ENCODE measurements at places on chromosomes 3 and 15. TPM values are rescaled to one million over a fixed set of nuclear protein-coding genes. Genes with fewer than 3 reads are reported as not detected.

SUCNR1 gene
- total RNA-seq: not detected

ITIH4 gene
- 0.28 TPM for total RNA-seq

MCTP2 gene
- total RNA-seq: 8.6 TPM

ZNF654 gene
- 11.5 TPM for total RNA-seq

IGDCC3 gene
- under 0.01 TPM for total RNA-seq

RBPMS2 gene
- total RNA-seq: not detected

PDZRN3 gene
- 17.0 TPM for total RNA-seq

PLD1 gene
- total RNA-seq: 9.2 TPM

LARP6 gene
- 78.3 TPM for total RNA-seq

MCF2L2 gene
- under 0.01 TPM for total RNA-seq

GOLGA8M gene
- under 0.01 TPM for total RNA-seq

HIGD2B gene
- not detected for total RNA-seq

RETNLB gene
- not detected for total RNA-seq

RTP3 gene
- not detected for total RNA-seq

CCNB2 gene
- 57.2 TPM for total RNA-seq

PLCH1 gene
- not detected for total RNA-seq

PAQR5 gene
- total RNA-seq: 2.7 TPM

CCDC39 gene
- not detected for total RNA-seq

SLC12A1 gene
- total RNA-seq: not detected

ADCY5 gene
- total RNA-seq: 0.56 TPM

SKOR1 gene
- not detected for total RNA-seq

CD96 gene
- 0.28 TPM for total RNA-seq

SPTBN5 gene
- under 0.01 TPM for total RNA-seq

PRR20G gene
- not detected for total RNA-seq

SLC9C1 gene
- total RNA-seq: not detected

BNC1 gene
- total RNA-seq: 0.54 TPM

TFDP2 gene
- 23.7 TPM for total RNA-seq

FBXL22 gene
- total RNA-seq: 0.28 TPM

GOLGA6A gene
- not detected for total RNA-seq

TRPM1 gene
- 0.28 TPM for total RNA-seq

SPINK8 gene
- total RNA-seq: not detected

WDR53 gene
- 6.4 TPM for total RNA-seq

CHRNB4 gene
- total RNA-seq: not detected

ARPP19 gene
- 65.2 TPM for total RNA-seq

ONECUT1 gene
- total RNA-seq: not detected

PCBP4 gene
- 70.8 TPM for total RNA-seq

CCR8 gene
- total RNA-seq: not detected

CLSTN2 gene
- under 0.01 TPM for total RNA-seq

HYKK gene
- 5.6 TPM for total RNA-seq
